CD8-positive, alpha-beta memory T cell (primary cell): ENCODE measurements at places on chromosomes 11 and 22. TPM values are rescaled to one million over a fixed set of nuclear protein-coding genes. Genes with fewer than 3 reads are reported as not detected.

Gene KCNQ1
- total RNA-seq: 3.4 TPM

Gene CEP126
- 1.6 TPM for total RNA-seq

Gene CASP5
- total RNA-seq: not detected

Gene VSIG10L2
- not detected for total RNA-seq

Gene RHOD
- 1.9 TPM for total RNA-seq

GRCh38 chr11:28296426-28296825, 188.2 kb downstream of the METTL15 start:
- H3K4me3 ChIP-seq: no peak overlapping the region
- no peak overlapping the region for H3K27ac ChIP-seq
- peaks cover 5% of the 10 kb centered on the region for H3K36me3 ChIP-seq
- H3K4me1 ChIP-seq: no peaks in the 10 kb centered on the region
- no peaks in the 10 kb centered on the region for H3K27me3 ChIP-seq
- no peak for DNase-seq

DNA sequence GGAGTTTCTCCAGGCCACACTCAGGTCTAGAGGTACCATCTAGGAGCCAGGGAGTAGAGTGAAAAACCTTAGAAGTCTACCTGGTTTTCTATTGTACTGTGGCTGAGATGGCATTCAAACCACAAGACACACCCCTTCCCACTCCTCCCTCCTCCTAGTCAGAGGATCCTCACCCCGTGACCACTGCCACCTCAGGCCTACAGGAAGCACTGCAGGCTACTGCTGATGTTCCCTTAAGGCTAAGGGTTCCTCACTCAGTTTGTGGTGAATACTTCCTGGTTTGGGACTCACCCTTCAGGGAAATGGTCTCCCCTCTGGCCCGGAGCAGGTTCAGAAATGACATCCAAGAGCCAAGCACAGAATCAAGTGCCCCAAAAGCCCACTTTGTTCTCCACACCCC, 1293.9 kb downstream of the JRKL start:
- H3K4me3 ChIP-seq: no peak overlapping the region
- no peak for DNase-seq
- no peaks in the 10 kb centered on the region for H3K36me3 ChIP-seq
- H3K27me3 ChIP-seq: no peaks in the 10 kb centered on the region

DNA sequence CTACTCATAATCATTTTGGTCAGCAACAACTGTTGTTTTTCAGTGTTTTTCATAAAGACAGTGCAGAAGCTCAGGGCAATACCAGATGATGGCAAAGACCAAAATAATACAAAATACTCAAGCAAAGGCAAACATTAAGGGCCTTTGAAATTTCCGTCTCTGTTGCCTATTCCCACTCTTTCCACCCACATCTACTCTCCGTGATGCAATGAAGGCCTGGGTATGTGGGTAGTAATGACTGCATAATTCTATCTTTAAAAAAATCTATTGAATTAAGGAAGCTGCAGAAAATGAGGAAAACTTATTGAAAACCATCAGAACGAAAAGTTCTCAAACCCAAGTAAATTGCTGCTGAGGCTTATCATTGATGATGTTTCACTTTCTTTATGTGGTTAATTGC, 203.3 kb downstream of the MAML2 start:
- H3K4me1 ChIP-seq: peaks cover 34% of the 10 kb centered on the region
- DNase-seq: no peak
- no peaks in the 10 kb centered on the region for H3K27me3 ChIP-seq
- no peak overlapping the region for H3K27ac ChIP-seq

DNA sequence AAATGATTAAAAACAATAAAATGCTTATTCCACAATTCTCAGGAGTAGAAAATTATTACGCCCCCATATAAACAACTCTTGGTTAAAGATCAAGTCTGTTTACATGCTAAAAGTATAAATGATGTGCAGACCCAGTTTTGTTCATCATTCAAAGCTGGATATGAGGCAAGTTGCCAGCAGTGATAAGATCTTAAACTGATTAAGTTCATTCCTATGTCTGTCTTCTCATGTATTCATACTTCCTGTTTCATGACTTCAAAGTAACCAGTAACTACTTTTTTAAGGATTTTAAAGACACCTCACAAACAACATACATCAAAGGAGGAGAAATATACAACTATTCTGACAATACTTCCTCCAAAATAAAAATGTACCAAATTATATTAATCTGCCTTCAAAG, 55.0 kb upstream of the ARHGAP32 start:
- no peaks in the 10 kb centered on the region for H3K27me3 ChIP-seq
- no peak overlapping the region for H3K4me3 ChIP-seq
- H3K4me1 ChIP-seq: peaks cover 10% of the 10 kb centered on the region
- no peak overlapping the region for H3K27ac ChIP-seq
